ENCODE measurements at places on chromosomes 6 and 20.
A peak's percentile ranks its signal among the peaks of the same experiment; 100 is the strongest.

GRCh38 chr6:107353773-107354382 lies 105.5 kb downstream of the PDSS2 start:
- DNase-seq = no peak

GRCh38 chr6:71326611-71327010 lies 38.0 kb downstream of the OGFRL1 start:
- no peak for DNase-seq

GRCh38 chr6:157020881-157021343 lies 243.7 kb downstream of the ARID1B start:
- peak; percentile 51 for DNase-seq

- no peak for DNase-seq
These were observed 258.7 kb downstream of the LRFN2 start for GRCh38 chr6:40328386-40328985.

GRCh38 chr20:25690427-25690826 lies 6.2 kb downstream of the ZNF337 start:
- DNase-seq = no peak

- DNase-seq = no peak
These were observed 742.0 kb downstream of the KIF16B start for GRCh38 chr20:15831201-15831600.

DNA sequence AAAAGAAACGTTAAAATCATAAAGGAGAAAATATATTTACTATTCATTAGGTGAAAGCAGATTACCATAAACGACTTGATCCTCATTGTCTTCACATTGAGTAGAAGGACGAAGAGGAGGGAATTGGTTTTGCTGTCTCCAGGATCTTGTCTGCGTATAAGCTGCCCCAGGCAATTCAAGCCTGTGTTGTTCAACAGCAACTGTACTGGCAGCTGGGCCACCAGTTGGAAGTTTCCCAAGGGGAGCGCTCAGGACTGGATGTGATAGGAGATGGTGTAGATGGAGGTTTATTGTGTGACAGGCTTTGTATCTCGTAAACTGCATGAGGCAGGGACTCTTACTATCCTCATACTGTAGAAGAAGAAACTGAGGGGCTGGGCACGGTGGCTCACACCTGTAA lies 3.9 kb upstream of the FANCE start:
- DNase-seq = no peak

- no peak for DNase-seq
These were observed 876.7 kb downstream of the HACE1 start for GRCh38 chr6:103983011-103983410.

DNA sequence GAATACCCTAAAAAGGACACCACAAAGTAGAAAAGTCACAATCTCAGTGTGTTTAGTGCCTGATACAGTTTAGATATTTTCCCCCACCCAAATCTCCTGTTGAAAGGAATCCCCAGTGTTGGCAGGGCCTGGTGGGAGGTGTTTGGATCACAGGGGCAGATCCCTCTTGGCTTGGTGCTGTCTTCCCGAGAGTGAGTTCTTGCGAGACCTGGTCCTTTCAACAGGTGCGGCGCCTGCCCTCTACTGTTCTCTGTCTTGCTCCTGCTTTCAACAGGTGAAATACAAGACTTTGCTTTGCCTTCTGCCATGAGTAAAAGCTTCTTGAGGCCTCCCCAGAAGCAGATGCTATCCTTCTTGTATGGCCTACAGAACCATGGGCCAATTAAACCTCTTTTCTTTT lies 534.3 kb upstream of the NRSN1 start:
- DNase-seq = no peak

GRCh38 chr6:169692516-169692915 lies 9.3 kb downstream of the WDR27 start:
- DNase-seq = no peak

GRCh38 chr6:22045261-22045912 lies 251.4 kb downstream of the PRL start:
- no peak for DNase-seq

DNA sequence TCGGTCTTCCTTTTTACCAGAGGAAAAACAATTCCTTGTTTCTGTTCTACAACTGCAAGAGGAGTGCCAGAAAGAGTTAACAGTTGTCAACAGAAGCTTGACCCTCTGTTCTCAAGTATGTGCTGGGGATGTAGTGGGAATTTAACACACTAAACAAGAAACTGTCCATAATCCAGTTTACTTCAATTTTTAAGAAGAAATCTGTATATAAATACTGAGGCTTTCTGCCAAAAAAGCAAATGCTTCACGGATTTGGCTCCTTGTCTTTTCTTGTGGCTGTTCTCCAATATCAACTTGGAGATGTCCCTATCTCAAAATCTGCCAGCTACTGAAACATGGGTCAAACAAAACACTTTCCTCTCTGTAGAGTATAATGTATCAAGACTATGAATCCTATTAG lies 26.8 kb downstream of the REV3L start:
- no peak for DNase-seq

DNA sequence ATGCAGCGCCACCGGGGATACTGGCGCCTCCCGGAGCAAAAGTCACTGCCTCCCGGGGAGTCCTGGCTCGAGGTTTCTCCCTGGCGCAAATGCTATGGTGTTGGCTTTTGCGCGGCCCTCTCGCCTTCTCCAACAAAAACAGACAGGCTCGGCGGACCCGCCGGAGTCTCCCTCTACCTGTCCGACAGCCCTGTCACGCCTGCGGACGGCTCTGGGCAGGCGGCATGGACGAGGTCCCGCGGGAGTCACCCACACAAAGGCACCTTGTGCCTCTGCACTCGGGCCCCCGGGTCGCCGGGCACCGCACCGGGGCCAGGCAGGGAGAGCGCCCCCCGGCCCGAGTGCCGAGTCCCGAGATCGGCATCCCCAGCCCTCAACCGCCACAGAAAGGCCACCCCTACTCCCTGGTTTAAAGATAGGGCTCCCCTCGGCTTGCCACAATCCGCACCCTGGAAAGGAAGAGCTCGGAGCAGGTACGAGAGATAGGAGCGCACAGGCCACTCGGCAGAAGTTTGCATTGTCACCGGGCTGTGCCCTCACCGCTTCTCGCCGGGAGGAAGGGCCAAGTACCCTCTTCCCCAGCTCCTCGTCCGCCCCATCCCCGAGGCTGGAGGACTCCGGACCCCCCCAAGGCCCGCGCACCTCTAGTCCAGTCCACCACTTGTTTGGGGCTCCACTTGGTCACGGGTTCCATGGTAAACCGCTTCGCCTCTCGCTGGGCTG lies 903 bp downstream of the CNKSR3 start:
- DNase-seq = no peak

DNA sequence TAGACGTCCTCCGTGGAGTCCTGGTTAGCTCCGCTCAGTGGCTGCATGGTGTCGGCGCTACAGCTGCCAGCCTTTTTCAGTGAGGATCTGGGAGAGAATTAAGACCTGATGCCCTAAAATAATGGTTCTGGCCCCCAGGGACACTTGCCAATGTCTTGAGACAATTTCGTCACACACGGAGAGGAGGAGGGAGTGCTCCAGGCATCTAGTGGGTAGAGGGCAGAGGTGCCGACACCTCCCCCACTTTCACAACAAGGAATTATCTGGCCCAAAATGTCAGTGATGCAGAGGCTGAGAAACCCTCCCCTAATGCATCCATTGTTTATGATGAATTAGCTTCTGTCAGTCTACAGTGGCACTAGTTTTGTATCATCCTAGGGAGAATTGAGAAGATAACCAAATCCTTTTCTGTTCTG lies 24.4 kb downstream of the TMEM181 start:
- no peak for DNase-seq

Measured in stimulated activated CD8-positive, alpha-beta memory T cell treated with anti-CD3 and anti-CD28 coated beads, Interleukin-7, amount 100 ng/mL, for 48 hours (primary cell).